ENCODE measurements at places on chromosomes 12 and 14.

GRCh38 chr12:93223440-93224426 lies 154.0 kb upstream of the NUDT4 start:
- DNase-seq = no peak

GRCh38 chr12:132600048-132601032 lies 10.0 kb downstream of the LRCOL1 start:
- DNase-seq = no peak

- DNase-seq = no peak
These were observed 6.8 kb upstream of the TESPA1 start for GRCh38 chr12:54991161-54991990.

- no peak for DNase-seq
These were observed 108.8 kb downstream of the PRKCH start for GRCh38 chr14:61430066-61430757.

GRCh38 chr14:89027097-89027740 lies 202.8 kb downstream of the TTC8 start:
- no peak for DNase-seq

GRCh38 chr14:61765225-61765943 lies 3.2 kb downstream of the SNAPC1 start:
- no peak for DNase-seq

DNA sequence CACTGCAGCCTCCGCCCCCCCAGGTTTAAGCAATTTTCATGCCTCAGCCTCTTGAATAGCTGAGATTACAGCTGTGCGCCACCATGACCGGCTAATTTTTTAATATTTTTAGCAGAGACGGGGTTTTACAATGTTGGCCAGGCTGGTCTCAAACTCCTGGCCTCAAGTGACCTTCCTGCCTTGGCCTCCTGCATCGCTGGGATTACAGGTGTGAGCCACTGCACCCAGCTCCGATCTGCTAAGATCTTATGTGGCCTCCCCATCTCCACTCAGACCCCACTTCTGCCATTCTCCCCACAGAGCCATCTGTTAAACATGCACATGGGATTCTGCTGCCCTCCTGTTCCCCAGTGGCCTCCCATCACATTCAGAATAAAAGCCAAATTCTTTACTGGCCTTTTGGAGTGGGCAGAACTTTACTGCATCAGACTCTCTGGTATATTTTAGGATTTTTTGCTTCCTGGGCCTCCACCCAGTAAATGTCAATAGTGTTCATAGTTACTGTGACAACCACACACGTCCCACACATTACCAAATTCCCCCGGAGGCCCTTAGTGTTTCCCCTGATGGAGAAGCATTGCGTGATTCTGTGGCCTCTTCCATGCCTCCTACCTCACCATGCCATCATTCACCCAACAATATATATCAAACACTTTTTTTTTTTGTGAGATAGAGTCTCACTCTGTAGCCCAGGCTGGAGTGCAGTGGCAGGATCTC lies 96.3 kb downstream of the PTPN11 start:
- DNase-seq = no peak

GRCh38 chr12:2058837-2059236 lies 6.0 kb downstream of the CACNA1C start:
- no peak for DNase-seq

GRCh38 chr14:20559461-20559904 lies 1.4 kb downstream of the RNASE9 start:
- no peak for DNase-seq

GRCh38 chr12:50765095-50765911 lies 1.4 kb downstream of the ATF1 start:
- DNase-seq = peak; percentile 34

GRCh38 chr14:101220921-101221510 lies 317.5 kb upstream of the RTL1 start:
- no peak for DNase-seq

- DNase-seq = no peak
These were observed 4.9 kb downstream of the WSB2 start for GRCh38 chr12:118055865-118056773.

GRCh38 chr14:73785834-73786635 lies 65.6 kb upstream of the PTGR2 start:
- DNase-seq = peak; percentile 37

- DNase-seq = no peak
These were observed 214.3 kb downstream of the KIF26A start for GRCh38 chr14:104352493-104353220.

DNA sequence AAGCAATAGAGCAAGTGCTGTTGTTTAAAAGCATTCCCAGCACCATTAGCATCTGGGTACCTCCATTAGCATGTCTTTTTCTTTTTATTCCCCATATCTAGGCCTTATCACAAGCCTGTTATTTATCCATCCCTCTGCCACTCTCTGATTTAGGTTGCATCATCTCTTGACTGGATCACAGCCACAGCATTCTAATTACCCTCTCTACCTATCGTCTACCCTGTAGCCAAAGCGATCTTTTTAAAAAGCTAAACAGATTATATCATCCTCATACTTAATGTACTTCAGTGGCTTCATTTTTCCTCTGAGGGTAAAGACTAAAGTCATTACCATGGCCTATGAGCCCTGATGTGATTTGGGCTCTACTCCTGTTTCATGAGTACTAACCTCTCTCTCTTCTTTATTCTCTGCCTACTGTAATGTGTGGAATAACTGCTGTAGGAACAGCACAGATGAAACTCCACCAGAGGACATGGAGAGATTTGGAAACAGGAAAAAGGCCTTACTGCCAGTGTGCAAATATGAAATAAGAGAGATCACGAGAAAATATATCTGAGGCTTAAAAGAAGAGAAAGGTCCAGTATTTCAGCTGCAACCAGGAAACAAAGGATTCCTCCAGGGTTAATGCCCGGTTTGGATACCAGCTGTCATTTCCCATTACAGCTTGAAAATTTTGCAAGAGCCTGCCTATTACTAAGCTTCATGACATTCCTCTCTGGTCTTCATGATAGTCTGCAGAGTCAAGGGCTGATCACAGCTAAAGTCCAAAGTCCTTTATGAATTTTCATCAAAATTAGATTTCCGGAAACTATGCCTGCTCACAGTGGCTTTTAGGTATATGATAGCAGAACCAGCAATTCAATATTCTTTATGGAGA lies 422.5 kb upstream of the PDE3A start:
- DNase-seq = no peak

DNA sequence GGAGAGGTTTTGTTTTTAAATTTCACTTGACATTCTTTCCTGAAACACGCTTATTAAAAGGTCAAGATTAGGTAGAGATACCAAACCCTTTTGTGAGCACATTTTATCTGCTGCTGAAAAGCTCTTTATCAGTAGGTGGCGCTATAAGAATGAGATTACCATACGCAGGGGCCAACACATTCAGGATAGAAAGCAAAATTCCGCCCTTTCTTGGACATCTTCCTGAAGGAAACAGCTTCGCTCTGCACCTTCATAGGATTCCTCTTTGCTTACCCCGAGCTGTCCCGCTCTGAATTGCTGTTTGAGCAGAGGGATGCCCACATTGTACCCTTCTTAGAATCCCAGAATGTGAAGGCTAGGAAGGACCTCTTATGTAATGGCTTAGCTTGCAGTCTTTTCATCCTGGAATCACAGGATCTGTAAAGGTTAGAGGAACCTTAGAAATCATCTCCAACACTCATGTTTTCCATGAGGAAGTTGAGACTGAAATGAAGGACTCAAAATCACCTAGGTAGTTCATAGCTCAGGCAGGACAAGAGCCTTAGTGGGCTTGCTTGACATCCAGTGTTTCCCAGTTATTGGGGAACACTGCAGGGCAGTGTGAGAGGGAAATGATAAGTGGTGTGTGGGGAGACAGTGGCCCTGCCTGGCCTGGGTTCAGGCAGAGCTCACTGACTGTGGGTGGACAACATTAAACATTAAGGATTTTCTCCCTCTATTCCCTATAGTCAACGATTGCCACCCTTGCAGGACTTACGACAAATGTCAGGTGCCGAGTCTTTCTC lies 38.7 kb upstream of the CRY1 start:
- no peak for DNase-seq

DNA sequence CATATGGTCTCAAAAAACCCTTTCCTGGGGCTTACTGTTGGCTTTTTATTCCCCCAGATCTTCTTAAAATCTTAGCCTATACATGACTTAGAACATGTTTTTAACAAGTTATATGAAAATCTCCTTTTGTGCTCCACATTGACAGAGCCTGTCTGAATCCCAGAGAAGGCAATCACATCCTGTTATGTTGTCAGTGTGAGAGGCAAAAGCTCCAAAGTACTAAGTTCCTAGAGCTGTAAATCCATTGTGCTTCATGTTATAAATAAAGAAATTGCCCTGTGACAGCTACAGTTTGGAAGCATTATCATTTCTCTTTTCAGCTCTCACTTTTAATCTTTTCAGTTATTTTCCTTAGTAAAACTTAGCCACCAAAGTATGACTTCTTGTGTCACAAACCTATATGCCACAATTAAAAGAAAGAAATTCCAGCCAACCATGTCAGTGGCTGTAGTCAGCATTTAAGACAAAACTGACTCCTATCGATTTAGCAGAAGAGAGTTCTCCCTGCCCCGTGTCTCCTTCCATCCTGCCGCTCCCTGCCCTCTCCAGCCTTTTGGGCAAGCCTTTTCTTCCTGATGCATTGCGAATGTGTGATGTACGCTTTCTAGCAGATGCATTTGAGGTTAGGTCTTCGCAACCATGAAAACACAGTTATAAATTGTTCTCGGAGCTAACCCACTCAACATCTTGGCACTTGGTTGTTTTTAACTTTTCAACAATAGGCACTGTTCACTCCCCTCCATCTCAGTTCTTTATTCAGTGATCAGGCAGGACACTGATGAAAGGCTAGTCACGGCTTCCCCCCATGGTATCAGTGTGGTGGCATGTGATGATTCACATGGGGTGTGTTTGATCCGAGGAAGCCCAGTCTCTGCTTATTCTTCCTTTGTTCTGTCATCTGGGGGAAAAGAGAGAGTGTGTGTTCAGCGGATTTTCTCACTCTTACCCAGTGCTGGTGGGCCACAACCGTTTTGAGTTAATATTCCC lies 143.5 kb downstream of the SSPN start:
- DNase-seq = no peak

DNA sequence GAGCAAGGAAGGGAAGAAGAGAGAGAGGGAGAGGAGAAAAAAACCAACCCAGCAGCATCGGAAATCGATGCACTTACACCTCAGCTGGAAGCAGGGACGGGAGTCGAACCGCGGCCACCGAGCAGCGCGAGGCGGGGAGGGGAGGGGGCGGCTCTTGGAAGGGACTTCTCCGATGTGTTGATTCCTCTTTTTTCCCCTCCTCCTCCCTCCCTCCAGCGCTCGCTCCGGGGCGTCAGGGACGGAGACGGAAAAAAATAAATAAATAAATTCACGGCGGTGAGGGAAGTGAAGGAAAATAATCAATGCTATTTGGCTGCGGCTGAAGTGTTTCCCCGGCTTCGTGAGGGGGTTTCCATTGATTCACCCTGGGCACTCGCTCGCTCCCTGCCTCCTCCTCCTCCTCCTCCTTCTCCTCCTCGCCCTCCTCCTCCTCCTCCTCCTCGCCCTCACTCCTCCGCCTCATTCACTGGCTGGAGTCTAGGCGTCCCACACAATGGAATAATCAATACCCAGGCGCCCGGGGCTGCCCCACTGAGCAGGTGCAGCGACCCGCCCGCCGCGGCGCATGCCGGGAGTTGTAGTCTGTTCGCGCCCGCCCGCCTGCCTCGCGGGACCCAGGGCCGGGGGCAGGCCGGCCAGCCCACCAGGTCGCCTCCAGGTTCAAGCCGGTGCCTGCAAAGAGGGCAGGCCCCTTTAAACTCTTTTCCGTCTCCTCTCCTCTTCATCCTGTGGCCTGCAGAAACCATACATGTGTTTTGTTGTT lies at the start of gene ZFHX2:
Gene ZFHX2, minus strand, starts transcription at position 500 of the 763 bp plus-strand sequence. CDS start 16,440 bp downstream, outside the sequence.
- no peak for DNase-seq

DNA sequence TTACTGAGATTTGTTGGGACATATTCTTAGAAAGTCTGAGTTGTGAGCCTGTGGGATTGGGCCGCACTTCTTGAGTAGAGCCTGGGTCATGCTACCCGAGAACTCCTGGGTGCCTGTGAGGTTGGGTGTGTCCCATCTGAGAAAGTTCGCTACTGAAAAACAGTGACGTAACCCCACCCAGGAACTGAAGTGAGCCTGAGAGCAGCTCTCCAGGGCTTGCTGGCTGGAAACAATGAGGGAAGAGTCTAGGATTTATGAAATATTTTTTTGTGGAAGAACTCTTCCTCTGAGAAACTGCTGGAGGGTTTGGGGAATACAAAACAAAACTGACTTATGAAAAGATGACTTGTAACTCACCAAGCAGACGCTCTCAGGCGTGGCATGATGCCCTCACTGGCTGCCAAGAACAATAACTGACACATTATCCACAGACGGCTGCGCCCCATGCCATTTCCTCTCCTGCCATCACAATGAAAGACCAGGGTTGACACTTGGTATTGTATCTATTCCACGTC lies 69.2 kb downstream of the RASSF3 start:
- no peak for DNase-seq

DNA sequence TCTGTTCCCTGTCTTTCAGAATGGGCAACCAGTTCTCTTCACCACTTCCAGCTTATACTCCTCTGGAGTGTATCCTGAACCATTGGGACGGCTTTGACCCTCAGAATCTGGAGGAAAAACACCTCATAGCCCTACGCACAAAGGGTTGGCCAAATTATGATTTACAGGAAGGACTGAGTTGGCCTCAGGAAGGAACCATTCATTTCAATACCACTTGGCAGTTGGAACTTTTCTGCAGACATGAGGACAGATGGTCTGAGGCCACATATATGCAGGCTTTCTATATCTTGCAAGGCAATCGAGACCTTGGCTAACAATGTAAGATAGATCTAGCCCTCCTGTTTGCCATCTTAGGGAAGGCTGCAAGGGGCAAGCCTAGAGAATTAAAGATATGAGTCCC lies 24.0 kb downstream of the CLECL1 start:
- no peak for DNase-seq

DNA sequence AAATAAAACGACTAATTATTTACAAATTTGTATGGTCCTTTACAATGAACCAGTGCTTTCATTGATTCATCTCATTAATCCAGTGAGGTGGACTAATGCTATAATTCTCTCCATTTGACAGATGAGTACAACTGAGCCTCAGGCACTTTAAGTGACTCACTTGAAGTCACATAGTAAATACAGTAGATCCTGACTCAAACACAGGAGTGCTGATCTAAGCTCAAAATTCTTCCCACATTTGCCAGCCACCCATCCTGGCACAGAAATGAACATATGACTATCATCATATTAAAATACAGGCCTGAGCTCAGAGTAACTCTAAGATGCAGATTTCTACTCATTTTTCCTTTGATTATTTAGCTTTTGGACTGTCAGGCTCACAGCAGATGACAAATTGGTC lies 30.6 kb downstream of the SLC16A7 start:
- no peak for DNase-seq

GRCh38 chr14:100333827-100334226 lies 10.7 kb downstream of the SLC25A47 start:
- no peak for DNase-seq

DNA sequence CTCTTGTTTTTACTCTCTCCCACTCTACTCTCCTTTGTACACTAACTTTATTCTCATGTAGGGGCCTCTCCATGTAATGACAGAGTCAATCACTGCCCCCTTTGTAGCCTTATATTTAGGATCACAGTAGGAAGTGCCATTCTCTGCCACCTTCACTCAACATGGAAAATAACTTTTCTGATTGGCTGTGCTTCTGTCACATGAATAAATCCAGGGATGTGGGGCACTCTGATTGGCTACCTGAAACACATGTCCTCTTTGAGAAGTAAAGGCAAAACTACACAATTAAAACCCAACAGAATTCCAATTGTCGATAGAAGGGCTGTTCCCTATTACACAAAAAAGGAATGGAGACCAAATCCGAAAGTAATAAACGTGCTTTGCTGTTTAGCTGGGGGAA lies at the start of gene RNASE9:
Gene RNASE9, minus strand, starts transcription at position 87 of the 400 bp plus-strand sequence.
- no peak for DNase-seq
